H1 (cell line): ENCODE measurements at places on chromosomes 2 and 18. TPM values are rescaled to one million over a fixed set of nuclear protein-coding genes. Genes with fewer than 3 reads are reported as not detected.

- no peak for DNase-seq
Observed at GRCh38 chr2:65364986-65365733, 67.2 kb downstream of the SPRED2 start.

GRCh38 chr2:42838133-42838532, 45.8 kb upstream of the HAAO start:
- DNase-seq = peak; percentile 26

GRCh38 chr2:118371515-118371914, 283.2 kb downstream of the INSIG2 start:
- peak; percentile 62 for DNase-seq

- DNase-seq = no peak
Observed at GRCh38 chr2:101052147-101052546, 50.1 kb downstream of the RPL31 start.

DNA sequence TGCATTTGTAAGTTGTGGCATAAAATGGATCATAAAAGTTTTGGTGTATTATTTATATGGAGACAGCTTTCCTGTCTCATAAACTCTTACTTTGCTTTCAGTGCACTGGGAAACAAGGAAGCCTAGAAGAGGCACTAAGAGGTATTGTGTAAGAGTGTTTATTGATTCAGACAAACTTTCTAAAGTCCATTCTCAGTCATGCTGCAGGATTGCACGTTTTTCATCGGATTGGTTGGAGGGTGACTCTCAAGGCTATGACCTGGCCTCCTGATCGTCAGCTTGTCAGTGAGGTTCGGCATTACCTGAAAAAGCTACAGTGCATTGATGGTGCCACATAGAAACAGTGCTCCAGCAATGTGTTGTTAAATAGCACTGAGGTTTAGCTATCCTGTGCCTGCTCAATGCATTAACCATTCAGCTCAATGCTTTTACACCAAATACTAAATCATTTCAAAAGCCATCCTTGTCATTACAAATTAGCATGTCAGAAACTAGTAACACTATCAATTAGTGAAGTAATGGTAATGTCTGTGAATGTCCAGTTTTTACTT, 545.5 kb downstream of the CBLN2 start:
- no peak for DNase-seq

DNA sequence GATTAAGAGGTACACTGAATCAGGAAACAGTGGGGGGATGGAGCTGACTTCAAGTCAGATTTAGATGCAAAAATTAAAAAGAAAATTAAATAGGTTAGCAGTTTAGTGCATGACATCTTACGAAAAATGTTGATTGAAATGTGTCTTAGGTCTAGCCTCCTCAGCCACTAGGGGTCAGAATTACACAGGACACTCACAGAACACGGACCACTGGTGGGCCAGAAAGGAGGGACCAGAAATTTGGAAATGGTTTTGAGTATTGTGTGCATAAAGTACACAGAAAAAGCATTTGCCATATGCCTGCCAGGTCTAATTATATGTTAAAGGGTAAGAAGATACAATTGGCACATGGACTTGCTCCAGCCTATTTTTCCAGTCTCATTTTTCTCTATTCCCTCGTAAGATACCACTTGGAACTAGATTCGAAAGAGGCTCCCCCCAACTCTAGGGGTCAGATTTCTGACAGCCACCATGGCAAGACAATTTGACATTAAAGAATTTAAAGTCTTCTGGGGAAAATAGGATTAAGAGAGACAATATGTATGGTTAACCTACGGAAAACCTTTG, 550.2 kb upstream of the SETBP1 start:
- DNase-seq = no peak

- DNase-seq = no peak
Observed at GRCh38 chr2:10738192-10738591, 16.8 kb downstream of the ATP6V1C2 start.

GRCh38 chr2:171523088-171524017, 1.1 kb downstream of the CYBRD1 start:
- peak; percentile 83 for DNase-seq

- DNase-seq = no peak
Observed at GRCh38 chr18:61141691-61142090, 191.5 kb upstream of the CDH20 start.

- DNase-seq = no peak
Observed at GRCh38 chr2:198476007-198476406, 671.6 kb downstream of the PLCL1 start.

DNA sequence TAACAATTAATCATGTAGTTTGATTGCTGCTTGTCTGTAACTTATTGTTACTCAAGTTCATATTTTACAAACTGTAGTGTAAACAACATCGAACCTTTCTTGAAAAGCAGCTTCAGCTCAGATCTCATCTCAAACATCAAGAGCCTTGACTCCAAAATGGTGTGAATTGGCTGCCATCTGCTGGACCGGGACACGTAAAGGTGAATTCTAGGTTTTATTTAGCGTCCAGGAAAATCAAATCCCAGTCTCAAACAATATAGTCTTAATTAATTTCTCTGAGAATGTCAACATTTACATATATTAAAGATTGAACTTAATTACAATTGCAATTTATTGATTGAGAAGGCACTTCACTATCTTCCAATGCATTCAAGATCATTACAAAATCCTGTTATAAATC, 453.0 kb downstream of the GALR1 start:
- DNase-seq = no peak

- DNase-seq = no peak
Observed at GRCh38 chr18:56747032-56747658, 96.0 kb downstream of the WDR7 start.

DNA sequence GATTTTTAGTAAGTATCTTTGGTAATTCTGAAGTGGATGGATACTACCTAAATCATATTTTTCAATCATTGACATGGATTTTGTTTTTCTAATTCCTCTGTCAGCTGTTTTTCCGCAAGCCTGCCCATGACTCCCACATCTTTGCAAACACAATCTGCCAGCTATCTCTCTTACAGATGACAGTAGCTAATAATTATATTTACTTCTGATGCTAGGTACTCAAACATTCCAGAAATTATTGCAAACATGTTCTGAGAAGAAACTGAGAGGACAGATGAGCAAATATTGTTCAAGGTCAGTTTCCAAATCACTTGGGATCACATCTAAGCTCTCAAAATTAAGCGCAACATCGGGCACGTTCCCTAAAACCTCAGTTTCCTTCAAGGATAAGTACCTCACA, 270.0 kb upstream of the CDH19 start:
- DNase-seq = no peak

DNA sequence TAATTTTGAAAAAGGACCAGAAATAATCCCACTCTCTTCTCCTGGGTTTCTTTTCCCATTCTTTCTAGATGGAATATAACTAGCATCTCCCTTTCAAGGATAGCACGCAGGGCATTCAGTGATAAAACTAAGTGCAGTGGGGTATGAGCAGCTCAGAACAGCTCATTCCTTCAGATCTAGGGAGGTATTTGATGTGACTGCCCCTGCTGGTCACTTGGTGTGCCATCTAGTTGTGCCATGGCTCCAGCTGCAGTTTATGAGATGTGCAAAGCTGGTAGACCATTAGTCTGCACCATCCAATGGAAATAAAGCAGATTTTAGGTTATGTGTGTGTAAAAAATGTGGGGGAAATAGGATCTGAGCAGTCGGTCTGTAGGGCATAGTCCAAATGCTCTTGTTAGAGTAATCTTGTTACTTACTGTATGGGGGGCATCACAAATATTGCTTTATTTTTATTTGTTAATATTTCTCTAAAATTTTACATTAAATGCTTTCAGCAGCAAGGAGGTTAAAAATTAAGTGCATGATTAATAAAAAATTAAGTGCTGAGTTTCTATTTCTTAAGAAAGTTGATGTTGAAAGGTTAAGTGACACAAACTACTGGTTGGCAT, 38.9 kb downstream of the CTAGE1 start:
- DNase-seq = no peak

DNA sequence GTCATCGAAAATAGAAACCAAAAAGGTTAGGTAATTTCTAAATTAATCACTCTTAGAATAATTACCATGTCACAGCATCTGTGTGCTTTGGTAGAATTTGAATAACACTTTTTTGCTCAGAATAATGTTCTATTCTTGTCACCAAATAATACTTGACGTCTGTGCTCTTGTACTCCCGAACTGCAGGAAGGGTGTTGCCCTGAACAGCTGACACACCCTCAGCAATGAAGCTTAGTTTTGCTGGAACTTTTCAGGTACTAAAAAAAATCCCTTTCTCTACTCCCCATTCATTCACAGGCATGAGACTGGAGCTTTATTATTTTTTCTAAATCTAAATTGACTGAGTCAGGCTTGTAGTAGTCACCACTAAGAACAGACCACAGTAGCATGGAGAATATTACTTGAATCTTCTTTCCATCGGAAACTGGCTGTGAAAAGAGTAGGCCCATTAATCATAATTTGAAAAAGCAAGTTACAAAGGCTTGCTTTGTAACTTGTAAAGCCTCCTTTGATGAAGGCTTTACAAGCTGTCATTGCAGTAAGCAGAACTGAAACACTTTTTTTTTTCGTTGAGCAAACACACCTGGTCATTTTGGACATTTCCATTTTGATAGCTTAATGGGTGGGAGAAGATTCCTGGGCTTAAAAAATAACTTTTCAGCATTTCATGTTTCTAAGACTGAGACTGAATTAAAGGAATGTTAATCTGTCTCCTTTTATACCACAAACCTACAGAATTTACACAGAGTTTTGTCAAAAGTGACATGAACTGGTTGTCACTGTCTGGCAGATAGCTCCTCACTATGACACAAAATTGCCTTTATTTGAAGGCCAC, 70.3 kb upstream of the PELI1 start:
- DNase-seq = no peak

GRCh38 chr2:47031909-47032668, 116.5 kb upstream of the MCFD2 start:
- DNase-seq = no peak

DNA sequence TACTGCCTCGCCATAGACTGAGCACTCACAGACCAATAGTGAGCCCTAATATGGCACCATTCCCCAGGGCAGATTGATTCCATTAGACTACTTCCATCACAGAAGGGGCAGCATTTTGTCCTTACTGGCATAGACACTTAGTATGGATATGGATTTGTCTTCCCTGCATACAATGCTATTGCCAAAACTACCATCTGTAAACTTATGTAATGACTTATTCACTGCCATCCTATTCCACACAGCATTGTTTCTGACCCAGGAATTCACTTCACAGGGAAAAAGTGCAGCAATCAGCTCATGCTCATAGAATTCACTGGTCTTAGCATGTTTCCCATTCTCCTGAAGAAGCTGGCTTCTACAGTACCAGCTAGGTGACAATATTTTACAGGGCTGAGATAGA, 179.0 kb downstream of the PPP1R1C start:
- no peak for DNase-seq

- no peak for DNase-seq
Observed at GRCh38 chr2:136126421-136126926, 8.5 kb upstream of the CXCR4 start.

- DNase-seq = no peak
Observed at GRCh38 chr2:127511917-127512316, 14.4 kb downstream of the IWS1 start.

GRCh38 chr18:59267503-59268126, 5.6 kb downstream of the RAX start:
- no peak for DNase-seq

DNA sequence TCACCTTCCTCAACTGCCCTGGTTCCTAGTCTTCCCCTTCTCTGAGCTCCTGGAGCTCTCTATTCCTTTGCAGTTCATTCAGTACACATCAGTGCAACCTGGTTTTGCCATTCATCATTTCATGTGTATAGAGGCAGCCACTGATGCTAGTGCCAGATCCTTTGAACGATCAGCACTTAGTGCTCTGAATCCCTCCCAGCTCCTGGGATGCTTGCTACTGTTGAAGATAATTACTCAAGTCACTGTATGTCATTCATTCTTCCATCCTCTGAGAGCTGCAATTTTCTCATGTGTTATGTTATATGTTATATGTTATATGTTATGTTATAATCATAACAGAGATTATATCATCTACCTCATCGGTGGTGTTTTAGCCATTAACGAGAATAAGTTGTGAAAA, 98.5 kb upstream of the UXS1 start:
- DNase-seq = no peak

DNA sequence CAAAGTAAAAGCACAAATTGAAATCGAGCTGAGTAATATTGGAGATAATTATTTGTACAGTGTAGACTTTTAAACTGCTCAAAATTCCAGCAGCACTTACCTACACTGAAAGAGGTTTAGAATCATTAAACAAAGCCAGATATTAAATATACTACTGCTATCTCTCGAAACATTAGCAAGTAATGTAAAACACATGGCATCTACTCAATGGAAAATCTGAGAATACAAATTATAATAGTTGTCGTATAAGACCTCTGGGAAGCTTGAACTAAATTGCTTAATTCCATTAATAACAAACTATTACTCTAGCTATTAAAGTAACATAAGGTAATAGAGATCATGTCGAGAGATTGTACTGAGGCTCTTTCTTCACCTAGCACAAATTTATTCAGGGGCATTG, 108.9 kb downstream of the KLHL29 start:
- no peak for DNase-seq

GRCh38 chr2:236584521-236585384, 15.1 kb downstream of the ACKR3 start:
- no peak for DNase-seq

DNA sequence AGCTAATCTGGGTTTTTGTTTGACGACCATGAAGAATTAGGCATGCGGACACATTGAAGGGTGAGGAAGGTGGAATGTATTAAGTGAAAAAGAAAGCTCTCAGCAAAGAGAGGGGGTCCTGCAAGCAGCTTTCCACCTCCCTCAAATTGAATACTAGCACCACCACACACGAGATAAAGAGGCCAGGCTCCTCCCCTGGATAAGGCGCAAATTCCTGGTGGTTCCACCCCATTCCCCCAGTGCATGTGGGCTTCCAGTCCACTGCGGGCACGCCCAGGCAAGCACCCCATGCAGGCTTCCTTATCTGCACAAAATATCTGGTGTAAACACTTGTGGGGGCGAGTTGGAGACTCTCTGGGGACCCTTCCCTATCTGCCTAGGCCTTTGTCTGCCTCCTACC, 857.3 kb downstream of the CPS1 start:
- no peak for DNase-seq

GRCh38 chr2:106825161-106825560, 60.8 kb downstream of the ST6GAL2 start:
- DNase-seq = no peak

- DNase-seq = no peak
Observed at GRCh38 chr2:185522472-185522871, 216.1 kb upstream of the FSIP2 start.

- DNase-seq = no peak
Observed at GRCh38 chr2:41194230-41194629, 742.3 kb upstream of the SLC8A1 start.

GRCh38 chr2:101731221-101732054, 33.9 kb downstream of the MAP4K4 start:
- no peak for DNase-seq

The G6PC2 gene
- not detected in 2 replicates for polyA plus RNA-seq

The RNF125 gene
- polyA plus RNA-seq = 10.5 and 14.3 TPM in 2 replicates

The GALNT13 gene
- 1.4 and 3.2 TPM in 2 replicates for polyA plus RNA-seq

The ALPI gene
- polyA plus RNA-seq = not detected in 2 replicates

The SOCS6 gene
- polyA plus RNA-seq = 7.3 and 9.1 TPM in 2 replicates

The OTX1 gene
- polyA plus RNA-seq = 0.24 and 0.53 TPM in 2 replicates

The LBH gene
- polyA plus RNA-seq = 31.4 and 34.5 TPM in 2 replicates

The TRIB2 gene
- 40.8 and 55.1 TPM in 2 replicates for polyA plus RNA-seq

The IER3IP1 gene
- polyA plus RNA-seq = 3.9 and 6.0 TPM in 2 replicates

The UGT1A5 gene
- polyA plus RNA-seq = not detected in 2 replicates

The CROCC2 gene
- polyA plus RNA-seq = not detected in 2 replicates

The CIDEA gene
- 0.06 TPM in 1 of 2 replicates, not detected in the other for polyA plus RNA-seq
